ENCODE measurements at places on chromosomes 1 and 21.

GRCh38 chr1:87683196-87683956, 354.7 kb downstream of the LMO4 start:
- DNase-seq, result no peak

- no peak for DNase-seq
These were observed 9.7 kb upstream of the IGFN1 start for GRCh38 chr1:201180901-201181300.

DNA sequence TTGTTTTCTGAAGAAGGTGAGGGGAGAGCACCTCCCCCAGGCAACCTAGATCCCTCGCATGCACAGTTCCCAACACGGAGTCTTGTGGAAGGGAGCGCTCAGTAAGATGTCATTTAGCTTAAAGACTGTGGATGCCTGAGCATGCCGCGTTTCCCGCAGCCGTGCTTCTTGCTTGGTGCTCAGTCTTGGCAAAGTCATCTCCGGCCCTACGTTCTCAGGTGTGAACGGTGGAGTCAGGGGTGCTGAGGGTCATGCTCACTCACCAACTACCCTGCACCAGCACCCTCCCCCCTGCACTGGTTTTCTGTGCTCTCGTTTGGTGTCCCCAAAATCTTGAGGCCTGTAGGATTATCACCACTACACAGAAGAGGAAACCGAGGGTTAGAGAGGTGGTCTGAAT, 202.1 kb downstream of the RHOU start:
- DNase-seq, result no peak

DNA sequence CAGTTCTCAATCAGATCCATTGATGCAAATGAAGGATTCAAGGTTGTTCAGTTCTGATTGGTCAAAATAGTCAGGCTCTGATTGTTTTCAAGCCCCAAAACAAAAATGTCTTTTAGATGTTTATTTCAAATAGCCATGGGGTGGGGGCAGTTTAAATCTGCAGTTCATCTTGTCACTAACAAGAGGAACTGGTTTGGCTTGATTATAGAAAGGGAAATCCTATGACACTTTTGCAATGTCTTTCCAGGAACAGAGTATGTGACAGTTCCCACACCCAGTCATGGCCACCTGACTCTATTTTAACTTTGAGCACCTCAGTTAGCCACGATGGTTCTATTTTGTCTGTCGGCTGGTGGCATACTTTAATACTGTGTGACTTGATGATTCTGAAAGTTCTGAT, 1544.1 kb downstream of the PLA2G4A start:
- no peak for DNase-seq

DNA sequence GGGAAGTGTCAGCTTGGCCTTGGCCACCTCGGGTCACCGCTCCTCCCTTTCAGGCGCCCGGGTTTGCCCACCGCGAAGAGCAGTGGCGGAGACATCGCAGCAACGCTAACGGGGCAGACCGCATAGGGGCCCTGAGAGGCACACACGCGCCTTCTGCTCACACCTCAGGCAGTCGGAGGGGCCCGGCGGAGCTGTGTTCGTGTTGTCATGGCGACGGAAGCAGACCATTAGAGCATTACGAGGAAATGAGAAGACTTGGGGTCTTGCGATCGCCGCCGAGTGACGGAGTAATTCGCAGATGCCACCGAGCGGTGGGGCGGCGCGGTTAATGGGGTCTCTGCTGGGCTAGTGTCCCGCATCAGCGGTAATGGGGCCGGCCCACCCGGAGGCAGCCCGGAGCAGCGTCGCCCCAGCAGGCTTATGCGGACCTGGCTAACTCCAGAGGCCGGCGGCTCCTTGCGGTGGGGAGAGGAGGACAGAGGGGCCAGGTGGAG, 144.1 kb downstream of the TNR start:
- no peak for DNase-seq

- DNase-seq, result no peak
These were observed 20.5 kb downstream of the RRP15 start for GRCh38 chr1:218305472-218306064.

- no peak for DNase-seq
These were observed 71.8 kb downstream of the PRDM2 start for GRCh38 chr1:13771745-13772144.

DNA sequence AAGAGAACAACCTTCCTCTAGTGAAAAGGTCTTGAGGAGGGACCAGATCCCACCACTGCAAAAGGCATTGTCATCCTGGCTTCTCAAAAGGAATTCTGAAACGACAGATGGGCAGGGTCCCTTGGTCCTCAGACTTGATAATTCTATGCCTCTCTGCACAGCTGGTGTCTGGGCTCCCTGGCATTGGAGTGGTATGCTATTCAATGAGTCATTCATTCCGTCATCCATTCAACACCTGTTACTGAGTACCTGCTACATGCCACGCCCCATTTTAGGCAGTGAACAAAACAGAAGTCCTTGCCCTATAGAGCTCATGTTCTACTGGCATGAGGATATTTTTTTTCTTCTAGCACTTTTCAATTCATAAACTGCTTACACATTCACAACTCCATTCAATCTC, 45.8 kb upstream of the HMGB4 start:
- DNase-seq, result no peak

GRCh38 chr1:70438529-70438928, 27.5 kb downstream of the CTH start:
- DNase-seq, result no peak

GRCh38 chr1:18549906-18550305, 69.2 kb downstream of the KLHDC7A start:
- DNase-seq, result no peak

- DNase-seq, result no peak
These were observed 5.8 kb downstream of the KIAA1614 start for GRCh38 chr1:180918519-180918918.

- DNase-seq, result no peak
These were observed 157.3 kb downstream of the SLC30A10 start for GRCh38 chr1:219771080-219771479.

DNA sequence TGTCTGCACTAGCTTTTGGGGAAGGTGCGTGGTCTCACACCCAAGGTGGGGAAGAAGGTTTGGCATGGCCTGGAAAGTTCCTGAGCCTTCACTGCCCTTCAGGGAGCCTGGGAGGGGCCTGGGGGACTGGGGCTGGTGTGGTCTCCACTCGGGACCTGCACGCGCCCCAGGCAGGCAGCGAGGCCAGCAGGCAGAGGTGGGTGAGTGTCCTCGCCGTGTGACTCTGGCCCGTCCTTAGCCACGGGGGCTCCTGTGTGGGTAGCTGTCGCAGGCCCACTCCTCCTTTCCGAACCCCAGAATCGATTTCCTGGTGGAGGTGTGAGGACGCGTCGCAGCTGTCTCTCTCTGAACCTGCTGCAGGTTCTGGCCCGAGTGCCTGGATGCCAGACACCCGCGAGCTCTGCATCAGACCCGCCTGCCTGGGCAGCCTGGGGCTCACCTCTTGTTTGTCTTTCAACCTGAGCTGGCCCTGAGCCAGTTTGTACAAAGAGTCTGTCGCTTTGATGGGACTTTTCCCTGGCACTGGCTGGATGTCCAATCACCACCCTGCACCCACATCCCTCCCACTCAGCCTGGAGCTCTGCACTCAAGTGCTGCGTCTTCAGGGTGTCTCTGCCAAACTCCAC, 36.0 kb upstream of the SLC19A1 start:
- no peak for DNase-seq

GRCh38 chr1:207917080-207917479, 6.2 kb upstream of the CD34 start:
- no peak for DNase-seq

DNA sequence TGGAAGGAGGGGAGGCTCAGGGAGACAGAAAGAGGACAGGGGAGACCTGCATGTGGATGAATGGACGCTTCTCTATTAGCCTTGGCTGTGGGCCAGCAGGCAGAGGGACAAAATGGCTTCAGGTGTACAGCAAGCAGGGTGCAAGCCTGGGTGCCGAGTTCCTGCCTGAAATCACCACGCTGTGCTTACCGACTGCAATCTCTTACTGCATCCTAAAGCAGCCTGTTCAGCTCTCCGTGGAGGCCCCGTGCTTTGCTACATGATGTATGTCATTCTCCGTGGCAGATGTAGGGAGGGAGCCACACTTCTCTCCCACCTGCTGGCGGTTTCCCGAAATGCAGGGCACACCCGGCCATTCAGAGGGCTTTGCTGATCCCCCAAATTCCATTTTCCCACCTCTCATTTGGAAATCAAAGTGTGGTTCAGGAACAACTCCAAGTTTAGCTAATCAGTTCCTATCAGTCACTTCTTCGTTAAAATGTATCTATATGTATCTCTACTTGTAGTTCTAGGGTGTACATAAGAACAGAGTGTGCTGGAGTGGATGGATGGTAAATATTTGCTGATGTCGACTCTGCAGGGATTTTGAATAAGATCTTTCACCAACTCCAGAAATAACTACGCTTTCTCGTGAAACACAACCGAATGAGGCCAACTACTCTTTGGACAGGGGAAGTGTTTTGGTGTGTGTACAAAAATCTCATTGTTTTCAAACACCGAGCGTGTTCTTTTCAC, 122.3 kb upstream of the BACE2 start:
- DNase-seq, result peak; percentile 14

DNA sequence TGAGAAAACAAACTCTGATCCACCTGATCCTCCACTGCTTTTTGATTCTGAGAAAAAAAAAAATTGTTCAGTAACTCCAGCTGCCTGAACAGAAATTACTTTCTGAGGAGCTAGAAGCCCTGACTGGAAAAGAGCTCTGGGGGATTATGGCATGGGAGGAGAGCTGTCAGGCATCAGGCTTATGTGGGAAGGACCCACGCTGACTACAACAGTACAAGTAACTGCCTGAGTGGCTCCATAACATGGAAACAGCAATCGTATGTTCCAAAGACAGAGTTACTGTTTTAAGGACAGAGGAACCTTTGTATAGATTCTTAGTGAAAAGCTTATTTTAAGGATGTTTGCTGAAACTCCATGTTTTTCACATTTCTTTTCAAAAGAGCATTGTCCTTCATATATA, 1.2 kb upstream of the ANGPTL7 start:
- DNase-seq, result no peak

DNA sequence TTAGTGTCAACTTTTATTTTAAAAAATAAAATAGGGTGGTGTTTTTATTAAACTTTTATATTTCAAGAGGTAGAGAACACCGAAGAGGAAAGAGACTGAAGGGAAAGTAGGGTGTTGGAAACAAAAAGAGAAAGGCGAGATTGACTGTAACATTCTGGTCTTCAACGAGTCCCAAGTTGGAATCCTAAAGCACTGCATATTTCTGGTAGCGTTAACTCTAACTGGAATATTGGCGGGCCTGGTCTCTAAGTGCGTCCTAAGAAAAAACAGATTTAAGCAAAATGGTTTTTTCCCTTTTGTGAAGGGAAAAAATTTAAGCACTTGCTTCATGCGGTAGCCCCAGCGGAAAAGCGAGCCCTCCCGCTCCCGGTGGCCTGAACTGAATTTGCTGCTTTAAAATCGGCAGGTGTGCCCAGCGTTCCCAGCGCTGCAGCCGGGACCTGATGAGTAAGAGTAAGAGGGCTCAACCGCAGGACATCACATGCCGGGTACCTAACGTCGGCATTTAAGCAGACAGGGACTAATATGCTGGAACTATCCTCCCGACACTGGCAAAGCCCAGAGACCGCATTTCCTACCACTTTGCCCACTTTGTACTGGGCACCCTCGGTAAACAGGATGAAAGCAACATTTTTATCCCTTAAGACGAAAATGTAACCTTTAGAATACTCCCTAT, 30.5 kb upstream of the NFIA start:
- no peak for DNase-seq

- no peak for DNase-seq
These were observed 11.8 kb upstream of the MARK1 start for GRCh38 chr1:220516014-220516721.

- no peak for DNase-seq
These were observed 150.3 kb upstream of the IRF2BP2 start for GRCh38 chr1:234760303-234760723.

- peak; percentile 91 for DNase-seq
These were observed 145.0 kb downstream of the DHRS3 start for GRCh38 chr1:12472798-12473551.

All from large intestine (tissue), 12 donors.